ENCODE measurements at places on chromosomes 3 and 15. TPM values are rescaled to one million over a fixed set of nuclear protein-coding genes. Genes with fewer than 3 reads are reported as not detected.

DNA sequence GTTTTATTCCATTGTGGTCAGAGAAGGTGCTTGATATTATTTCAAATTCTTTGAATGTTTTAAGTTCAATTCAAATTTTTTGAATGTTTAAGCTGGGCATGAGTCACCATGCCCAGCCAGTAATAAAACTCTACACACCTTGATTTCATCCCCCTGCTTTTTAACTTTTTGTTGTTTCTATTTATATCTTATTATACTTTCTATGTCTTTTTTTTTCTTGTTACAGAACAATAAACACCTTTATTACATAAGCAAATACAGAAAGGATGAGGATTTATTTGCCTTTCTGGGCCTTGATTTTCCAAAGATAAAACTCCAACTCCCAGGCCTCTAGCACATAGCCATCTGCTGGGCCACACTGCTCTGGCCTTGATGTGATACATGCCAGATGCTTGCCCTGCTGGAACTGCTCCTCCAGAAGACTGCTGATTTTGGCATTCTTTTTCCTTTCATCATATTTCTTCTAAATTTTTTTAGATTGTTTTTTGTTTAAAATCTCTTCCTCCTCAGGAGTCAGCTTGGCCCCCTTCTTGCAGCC, 14.0 kb downstream of the DNAH12 start:
- no peak for DNase-seq

GRCh38 chr3:176978441-176978840, 218.8 kb downstream of the TBL1XR1 start:
- DNase-seq, result no peak

GRCh38 chr15:72358650-72359171, 17.1 kb downstream of the HEXA start:
- peak; percentile 40 for DNase-seq

- no peak for DNase-seq
Observed at GRCh38 chr15:52236013-52236412, 44.8 kb upstream of the GNB5 start.

GRCh38 chr3:115922681-115923347, 299.5 kb downstream of the GAP43 start:
- DNase-seq, result no peak

DNA sequence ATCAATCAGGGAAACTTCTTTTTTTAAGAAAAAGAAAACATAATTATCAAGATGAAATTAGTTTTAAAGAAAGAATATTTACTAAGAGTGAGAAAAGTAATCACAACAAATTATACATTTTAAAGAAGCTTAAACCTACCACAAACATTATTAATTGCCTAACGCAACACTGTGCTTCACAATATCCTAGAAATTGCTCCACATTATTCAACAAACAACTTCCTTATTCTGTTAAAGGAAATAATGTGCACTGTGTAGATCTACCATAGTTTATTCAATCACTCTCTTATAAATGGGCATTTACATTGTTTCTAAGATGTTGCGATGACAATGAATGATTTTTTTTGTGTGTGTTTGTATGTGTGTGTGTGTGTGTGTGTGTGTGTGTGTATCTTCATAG, 525.9 kb upstream of the KCNMB2 start:
- no peak for DNase-seq

- no peak for DNase-seq
Observed at GRCh38 chr3:184040010-184040409, 8.5 kb downstream of the HTR3D start.

GRCh38 chr3:50190936-50191660, at the start of gene GNAT1:
TSS of gene GNAT1 (plus strand) at chr3:50191610. CDS start at chr3:50191726, 116 bp downstream.
- no peak for DNase-seq

DNA sequence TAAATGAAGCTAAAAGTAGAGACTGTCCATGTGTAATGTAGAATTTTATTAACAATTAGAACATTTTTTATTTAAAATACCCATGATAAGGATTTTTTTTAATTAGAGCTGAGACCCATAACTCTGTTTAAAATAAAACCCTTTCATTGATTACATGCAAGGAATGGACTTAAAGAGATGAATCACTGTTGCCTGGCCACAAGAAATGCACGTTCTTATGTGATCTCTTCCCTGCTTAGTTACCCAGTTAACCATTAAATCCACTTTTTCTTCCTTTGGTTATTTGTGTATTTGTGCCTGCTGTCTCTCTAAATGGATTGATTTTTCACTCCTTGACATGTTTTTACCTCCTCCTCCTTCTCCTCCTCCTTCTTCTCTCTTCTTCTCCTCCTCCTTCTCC, 83.3 kb upstream of the SLITRK3 start:
- DNase-seq, result no peak

- peak; percentile 47 for DNase-seq
Observed at GRCh38 chr3:14889205-14889604, 58.2 kb upstream of the NR2C2 start.

DNA sequence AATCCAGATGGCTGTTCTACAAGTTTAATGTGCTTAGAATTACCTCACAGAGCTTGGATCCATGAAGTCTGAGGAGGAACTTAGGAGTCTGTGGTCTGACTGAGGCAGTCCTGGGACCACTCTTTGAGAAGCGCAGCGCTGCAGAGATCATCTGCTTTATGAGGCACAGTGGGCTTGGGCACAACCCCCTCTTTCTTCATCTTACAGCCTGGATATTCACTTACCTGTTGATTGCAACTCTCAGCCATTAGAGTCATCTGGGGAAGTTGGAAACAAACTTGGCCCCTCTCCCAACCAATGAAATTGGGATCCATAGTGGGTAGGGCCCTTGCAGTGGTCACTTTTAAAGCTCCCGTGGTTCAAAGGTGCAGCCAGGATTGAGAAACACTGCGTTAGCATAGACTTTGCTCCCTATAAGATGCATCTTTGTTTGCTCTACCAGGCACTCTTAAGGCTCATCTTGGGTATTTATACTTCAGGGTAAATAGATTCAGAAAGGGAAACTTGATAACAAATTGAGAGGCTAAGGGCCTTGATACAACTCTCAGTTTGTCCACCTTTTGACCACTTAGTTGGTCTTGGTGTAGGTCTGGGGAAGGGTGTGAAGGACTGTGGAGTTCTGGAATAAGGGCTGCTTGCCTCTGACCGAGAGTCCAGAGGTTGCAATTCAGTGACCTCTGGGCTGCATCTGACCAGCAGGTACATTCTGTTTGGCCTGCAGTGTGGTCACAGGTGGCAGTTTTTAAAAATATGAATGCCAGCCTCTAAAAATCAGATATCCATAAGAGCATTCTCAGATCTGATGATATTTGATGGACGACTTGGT, 22.8 kb downstream of the FEM1B start:
- no peak for DNase-seq

GRCh38 chr15:84570164-84570735, 30.6 kb upstream of the ZSCAN2 start:
- DNase-seq, result peak; percentile 14

DNA sequence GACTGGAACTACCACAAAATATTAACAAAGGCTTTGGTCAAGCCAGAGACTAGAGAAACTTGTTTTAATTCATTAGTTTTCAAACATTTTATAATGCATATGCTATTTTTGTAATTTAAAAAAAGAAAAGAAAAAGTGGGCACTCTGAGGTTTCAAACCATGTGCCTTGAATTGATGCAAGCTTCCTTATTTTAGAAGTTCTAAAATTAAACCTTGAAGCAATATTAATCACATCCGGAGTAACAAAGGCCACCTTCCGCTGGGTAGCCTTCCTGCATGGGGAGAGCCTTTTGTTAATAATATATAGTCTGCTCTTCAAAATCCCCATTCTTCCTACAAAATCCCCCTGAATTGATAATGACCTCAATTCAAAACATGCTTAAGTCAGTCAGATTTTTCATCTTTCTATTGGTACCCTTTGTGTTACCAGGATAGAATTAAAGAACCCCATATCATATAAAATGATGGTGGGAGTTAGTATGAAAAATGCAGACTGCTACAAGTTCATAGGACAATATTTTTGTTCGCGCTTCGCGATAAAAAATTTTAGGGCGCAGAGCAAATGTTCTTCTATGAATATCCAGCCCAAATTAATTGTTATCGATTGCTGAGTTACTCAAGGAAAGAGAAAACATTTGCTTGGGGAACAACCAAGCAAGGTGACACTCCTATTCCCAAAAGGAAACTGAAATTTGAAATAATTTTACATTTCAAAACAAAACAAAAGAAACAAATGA, 30.6 kb downstream of the LDHAL6B start:
- DNase-seq, result no peak

- DNase-seq, result no peak
Observed at GRCh38 chr3:11009898-11010297, 17.4 kb downstream of the SLC6A1 start.

- DNase-seq, result no peak
Observed at GRCh38 chr3:12458901-12459300, 25.4 kb upstream of the TSEN2 start.

DNA sequence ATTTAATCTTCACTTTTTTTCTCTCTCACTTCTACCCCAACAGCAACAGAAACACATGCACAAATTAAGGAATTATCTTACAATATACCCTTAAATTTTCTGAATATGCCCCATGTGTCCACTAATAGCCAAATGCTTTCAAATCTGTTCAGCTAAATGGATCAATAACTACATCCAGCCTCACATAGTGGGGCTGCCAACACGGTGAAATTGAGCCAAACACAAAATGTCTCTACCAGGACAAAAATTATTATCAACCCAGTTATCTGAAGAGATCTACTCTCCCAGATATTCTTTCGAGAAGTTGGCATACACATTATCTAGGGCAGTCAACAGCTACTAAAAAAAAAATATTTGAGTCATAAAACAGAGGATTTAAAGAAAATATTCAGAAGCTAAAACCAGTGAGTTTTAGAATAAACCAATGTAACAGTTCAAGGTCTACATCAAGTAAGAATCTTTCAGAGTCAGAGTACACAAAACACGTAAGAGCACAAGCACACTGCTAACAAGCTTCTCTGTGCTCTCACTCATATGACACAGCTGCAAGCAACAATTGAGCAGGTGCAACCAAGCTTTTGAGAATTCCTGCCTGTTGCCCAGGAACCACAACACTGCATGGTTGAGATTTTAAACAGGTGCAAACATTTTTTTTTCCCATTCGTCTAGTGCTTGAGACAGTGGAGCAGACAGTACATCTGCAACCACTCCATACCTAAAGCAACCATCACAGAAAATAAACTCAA, 247.7 kb downstream of the ZBTB20 start:
- DNase-seq, result peak; percentile 65

GRCh38 chr15:27846722-27847395, 252.3 kb downstream of the OCA2 start:
- DNase-seq, result no peak

The KIF7 gene
- polyA plus RNA-seq, result 14.1 TPM

The TMEM108 gene
- polyA plus RNA-seq, result 1.9 TPM

The IQSEC1 gene
- polyA plus RNA-seq, result 33.0 TPM

The DTX3L gene
- 10.6 TPM for polyA plus RNA-seq

The MST1R gene
- 1.7 TPM for polyA plus RNA-seq

The ATP13A4 gene
- polyA plus RNA-seq, result 1.1 TPM

The HCLS1 gene
- polyA plus RNA-seq, result 6.4 TPM

The TMEM158 gene
- 4.4 TPM for polyA plus RNA-seq
